ENCODE measurements at places on chromosomes 3 and 15.

GRCh38 chr3:196969134-196969659, 564 bp upstream of the PIGZ start:
- DNase-seq, result no peak

DNA sequence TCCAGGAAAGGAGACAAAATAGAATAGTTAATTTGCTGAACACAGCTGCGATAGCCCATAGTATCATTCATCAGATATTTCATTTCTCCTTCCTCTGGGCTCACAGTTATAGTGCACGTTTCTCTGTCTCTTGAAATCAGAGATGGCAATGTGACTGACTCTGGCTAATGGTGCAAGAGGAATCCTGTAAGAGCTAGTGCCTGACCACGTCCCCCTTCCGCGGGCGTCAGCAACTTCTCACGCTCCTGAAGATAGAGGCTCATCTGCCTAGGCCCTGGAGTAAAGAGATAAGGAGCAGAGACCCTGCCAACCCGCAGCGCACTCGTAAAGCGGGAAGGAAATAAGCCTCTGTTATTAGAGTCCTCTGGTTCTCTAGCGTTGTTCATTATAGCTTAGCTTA, 391.8 kb downstream of the VPS13C start:
- no peak for DNase-seq

- no peak for DNase-seq
Observed at GRCh38 chr3:5218815-5219214, 31.3 kb downstream of the EDEM1 start.

DNA sequence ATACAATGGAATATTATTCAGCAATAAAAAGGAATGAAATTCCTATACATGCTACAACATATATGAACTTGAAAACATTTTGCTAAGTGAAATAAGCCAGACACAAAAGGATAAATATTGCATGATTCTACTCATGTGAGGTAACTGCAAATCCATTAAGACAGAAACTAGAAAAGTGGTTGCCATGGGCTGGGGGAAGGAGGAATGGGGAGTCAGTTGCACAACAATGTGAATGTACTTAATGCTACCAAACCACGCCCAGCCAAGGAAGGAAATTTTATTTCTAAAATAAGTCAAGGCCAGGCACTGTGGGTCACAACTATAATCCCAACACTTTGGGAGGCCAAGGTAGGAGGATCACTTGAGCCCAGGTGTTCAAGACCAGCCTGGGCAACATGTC, 9.8 kb upstream of the GMPPB start:
- no peak for DNase-seq

GRCh38 chr3:129888771-129889170, 4.7 kb downstream of the TMCC1 start:
- DNase-seq, result no peak

DNA sequence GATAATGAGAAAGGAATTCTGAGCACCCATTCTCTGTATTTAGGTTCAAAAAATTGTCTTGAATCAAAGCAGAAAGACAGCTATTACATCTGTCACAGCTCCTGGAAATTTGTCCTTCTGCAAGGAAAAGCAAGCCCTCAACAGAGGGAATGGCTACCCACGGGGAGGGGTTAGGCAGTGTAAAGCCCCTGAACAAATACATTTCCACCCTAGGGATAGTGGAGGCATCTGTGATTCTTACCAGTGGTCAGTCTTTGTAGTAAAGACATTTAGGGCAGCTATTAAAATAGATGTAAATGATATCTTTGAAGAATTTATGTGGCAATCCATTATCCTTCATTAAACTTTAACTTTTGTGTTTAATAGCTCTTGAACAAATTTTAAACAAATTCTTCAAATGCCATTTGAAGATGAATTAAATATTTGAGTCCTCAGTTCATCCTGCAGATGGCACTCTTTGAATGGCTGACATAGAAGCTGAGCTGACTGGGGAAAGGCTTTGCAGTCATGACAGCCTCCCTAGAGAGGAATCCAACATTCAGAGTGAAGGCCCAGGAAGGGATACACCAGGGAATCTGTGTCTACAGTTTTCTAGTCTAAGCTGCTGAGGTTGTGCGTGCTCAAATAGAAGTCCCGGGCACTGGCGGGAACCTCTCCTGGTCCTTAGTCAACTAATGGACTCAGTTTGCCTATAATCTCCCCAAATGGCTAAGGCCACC, 359.7 kb upstream of the ROPN1 start:
- peak; percentile 73 for DNase-seq

DNA sequence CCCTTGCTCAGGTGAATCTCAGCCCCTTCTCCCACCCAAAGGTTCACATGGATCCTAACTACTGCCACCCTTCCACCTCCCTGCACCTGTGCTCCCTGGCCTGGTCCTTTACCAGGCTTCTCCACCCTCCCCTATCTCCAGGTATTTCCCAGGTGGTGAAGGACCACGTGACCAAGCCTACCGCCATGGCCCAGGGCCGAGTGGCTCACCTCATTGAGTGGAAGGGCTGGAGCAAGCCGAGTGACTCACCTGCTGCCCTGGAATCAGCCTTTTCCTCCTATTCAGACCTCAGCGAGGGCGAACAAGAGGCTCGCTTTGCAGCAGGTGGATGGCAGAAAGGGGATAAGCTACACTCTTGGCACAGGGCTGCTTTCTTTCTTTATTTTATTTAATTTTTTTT, 4.5 kb downstream of the FAM131A start:
- no peak for DNase-seq
